ENCODE measurements at places on chromosomes 6 and 20. TPM values are rescaled to one million over a fixed set of nuclear protein-coding genes. Genes with fewer than 3 reads are reported as not detected.

GRCh38 chr6:5004373-5005037 lies 668 bp upstream of the RPP40 start:
- H3K4me1 ChIP-seq, result peaks cover 15% of the 10 kb centered on the region
- H3K27me3 ChIP-seq, result no peaks in the 10 kb centered on the region
- no peak for DNase-seq

DNA sequence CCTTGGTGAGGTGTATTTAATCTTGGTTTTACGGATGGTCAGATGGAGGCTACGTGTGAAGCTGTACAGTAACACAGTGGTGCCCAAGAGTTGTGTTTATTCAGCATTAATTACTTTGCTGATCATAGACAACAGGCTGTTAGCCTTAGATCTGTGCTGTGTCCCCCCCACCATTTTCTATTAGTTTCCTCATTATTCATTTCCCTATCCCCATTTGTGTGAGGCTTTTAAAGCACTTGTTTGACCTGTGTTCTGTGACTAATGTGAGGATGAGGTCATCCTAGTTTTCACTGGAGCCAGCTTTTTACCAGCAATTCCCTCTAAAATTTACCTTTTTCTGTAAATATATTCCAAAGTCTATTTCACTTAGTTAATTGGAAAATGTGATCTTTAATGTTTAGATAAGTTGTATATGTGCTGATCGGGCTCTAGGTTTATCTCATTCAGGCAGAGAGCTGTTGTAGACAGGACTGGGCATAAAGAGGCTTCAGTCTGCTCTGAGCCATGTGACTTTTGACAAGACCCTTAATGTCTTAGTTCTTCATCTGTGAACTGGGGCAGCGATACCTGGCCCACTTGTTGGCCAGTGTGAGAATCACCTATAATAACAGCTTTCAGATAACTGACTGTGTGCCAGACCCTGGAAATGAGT lies 8.4 kb downstream of the MAPRE1 start:
- peaks cover 58% of the 10 kb centered on the region for H3K4me1 ChIP-seq
- H3K4me3 ChIP-seq, result no peak overlapping the region
- peak overlapping the region; percentile 16 for H3K27ac ChIP-seq
- H3K36me3 ChIP-seq, result peaks cover 59% of the 10 kb centered on the region
- no peak for DNase-seq

DNA sequence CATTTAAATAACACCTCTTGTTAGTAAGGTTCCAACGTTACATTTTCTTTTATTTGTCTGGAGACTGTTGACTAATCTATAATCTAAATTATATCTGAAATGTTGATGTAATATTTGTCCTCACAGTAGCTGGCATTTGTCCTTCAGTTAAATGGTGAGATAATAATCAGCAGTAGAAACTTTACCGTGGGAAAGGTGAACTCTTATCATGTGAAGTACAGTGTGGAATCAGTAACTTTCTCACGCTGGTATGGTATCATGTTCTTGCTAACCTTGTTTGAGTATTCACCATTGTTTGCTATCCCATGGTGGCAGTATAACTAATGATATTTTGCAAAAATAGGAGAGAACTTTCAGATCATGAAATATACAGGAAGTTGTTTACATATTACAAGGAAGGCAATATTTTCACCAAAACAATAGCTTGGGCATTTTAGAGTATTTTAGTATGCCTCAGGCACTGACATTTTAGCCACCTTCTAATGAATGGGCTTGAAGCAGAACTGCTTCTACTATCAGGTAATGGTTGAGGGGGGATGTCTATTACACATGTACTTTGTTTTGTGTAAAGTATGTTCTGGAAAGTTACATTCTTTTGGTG lies 4.8 kb downstream of the GMNN start:
- H3K4me1 ChIP-seq, result peaks cover 22% of the 10 kb centered on the region
- H3K4me3 ChIP-seq, result no peak overlapping the region
- H3K27ac ChIP-seq, result no peak overlapping the region
- H3K27me3 ChIP-seq, result no peaks in the 10 kb centered on the region
- DNase-seq, result no peak

GRCh38 chr6:163010145-163010544 lies 282.4 kb downstream of the PACRG start:
- H3K27me3 ChIP-seq, result no peaks in the 10 kb centered on the region
- H3K4me1 ChIP-seq, result no peaks in the 10 kb centered on the region
- DNase-seq, result no peak
- H3K4me3 ChIP-seq, result no peak overlapping the region

DNA sequence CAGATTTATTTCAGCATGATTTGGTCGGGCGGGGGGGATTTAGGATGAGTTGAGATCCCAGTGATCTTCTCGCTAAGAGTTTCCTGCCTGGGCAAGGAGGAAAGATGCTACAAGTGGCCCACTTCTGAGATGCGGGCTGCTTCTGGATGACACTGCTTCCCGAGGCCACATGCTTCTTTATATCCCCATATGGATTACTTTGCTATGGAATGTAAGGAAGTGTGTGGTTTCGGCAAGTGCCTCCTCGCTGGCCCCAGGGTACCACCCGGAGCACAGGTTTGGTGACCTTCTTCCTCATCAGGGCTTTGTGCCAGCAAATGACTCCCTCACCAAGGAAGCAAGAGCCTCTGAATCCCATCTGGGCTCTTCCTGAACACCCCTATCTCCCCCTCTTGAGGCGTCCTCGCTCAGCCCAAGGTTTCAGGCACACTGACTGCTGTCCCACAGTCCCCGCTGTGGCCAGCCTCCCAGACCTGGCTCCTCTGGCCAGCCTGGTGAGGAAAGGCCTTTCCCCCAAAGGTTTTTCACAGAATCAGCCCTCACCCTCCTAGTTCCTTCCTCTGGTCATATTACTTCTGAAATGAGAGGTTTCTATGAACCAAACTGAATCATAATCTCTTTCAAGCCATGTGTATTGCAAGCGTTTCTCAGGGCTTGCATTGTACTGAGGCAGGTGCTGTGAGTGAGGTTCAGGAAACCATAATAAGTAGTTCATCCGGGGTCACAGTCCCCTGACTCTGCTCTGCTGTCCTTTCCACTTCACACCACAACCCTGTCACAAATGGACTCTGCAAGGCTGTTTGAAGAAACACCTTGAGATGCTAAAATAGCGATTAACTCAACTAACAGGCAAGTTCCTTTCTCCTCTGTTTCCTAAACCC lies 41.7 kb upstream of the IL17A start:
- H3K27ac ChIP-seq, result no peak overlapping the region
- H3K4me3 ChIP-seq, result no peak overlapping the region
- H3K4me1 ChIP-seq, result no peaks in the 10 kb centered on the region
- peaks cover 34% of the 10 kb centered on the region for H3K27me3 ChIP-seq
- no peak for DNase-seq

- H3K4me1 ChIP-seq, result peaks cover 43% of the 10 kb centered on the region
- H3K36me3 ChIP-seq, result no peaks in the 10 kb centered on the region
- peak; percentile 13 for DNase-seq
These were observed 58.6 kb upstream of the ZNF217 start for GRCh38 chr20:53652090-53652858.

- no peak for DNase-seq
- peaks cover 65% of the 10 kb centered on the region for H3K27me3 ChIP-seq
- H3K4me3 ChIP-seq, result peak overlapping the region; percentile 63
These were observed 3.2 kb downstream of the NKX2-2 start for GRCh38 chr20:21510414-21511384.

DNA sequence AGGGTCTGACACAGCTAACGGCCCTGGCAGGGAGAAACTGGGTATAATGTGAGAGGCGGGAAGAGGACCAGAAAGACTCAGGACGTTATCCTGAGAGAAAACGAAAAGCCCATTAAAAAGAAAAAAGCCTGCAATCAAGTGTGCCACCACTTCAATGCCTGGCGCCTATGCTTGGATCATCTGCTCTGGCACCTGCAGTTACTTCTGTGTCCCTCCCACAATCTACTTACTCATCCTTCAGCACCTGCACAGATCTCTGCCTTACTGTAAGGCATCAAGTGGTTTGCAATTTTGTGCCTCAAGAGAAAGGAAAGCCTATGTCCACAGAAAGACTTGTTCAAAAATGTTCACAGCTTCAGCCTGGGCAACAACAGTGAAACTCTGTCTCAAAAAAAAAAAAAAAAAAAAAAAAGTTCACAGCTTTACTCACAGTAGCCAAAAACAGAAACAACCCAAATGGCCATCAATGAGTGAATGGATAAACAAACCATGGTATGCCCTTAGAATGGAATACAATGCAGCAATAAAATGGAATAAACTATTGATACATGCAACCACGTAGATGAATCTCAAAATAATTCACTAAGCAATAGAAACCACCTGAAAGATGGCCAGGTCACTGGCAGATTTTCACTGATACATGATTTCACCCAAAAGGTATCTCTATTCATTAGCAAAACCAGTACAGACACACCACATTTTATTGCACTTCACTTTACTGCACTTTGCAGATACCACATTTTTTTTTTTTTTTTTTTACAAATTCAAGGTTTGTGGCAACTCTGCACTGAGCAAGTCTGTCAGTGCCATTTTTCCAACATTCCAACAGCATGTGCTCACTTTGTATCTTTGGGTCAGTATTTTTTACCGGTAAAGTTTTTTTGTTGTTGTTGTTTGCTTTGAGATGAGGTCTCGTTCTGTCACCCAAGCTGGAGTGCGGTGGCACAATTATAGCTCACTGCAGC lies 48.6 kb downstream of the ABHD12 start:
- peaks cover 7% of the 10 kb centered on the region for H3K36me3 ChIP-seq
- H3K4me1 ChIP-seq, result peaks cover 27% of the 10 kb centered on the region
- no peak for DNase-seq
- no peak overlapping the region for H3K4me3 ChIP-seq
- no peak overlapping the region for H3K27ac ChIP-seq
- no peaks in the 10 kb centered on the region for H3K27me3 ChIP-seq

DNA sequence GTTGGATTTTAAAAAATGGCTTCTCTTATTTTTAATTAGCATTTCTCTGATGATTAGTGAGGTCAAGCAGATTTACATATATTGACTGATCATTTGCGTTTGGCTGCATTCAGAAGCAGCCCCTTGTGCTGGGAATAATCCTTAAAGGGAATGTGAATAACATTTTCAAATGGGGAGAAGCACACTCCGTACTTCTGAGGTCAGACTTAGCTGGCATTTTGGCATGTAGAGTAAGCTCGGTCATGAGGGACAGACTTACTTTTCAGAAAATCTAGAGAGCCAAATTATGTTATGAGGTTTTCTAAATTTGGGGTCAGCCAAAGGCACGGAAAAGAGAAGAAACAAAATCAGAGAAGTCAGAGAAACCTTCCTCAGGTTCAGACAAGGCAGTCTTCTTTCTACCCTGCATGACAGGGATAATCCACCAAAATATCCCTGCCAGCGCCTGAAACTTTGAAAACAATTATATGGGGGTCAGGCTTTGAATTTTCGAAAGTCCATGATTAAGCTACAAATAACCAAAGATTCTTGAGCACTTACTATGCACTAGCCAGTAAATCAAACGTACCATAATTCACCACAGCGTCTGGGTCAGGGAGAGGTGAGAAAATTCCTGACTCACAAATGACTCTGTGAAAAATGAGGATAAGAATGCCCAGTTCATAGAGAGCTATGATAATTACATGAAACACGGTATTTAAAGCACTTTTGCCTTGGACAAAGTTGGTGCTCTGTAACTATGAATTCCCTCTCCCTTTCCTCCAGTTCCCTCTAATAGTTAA lies 44.9 kb downstream of the ADAT2 start:
- no peak for DNase-seq
- no peaks in the 10 kb centered on the region for H3K36me3 ChIP-seq
- peaks cover 1% of the 10 kb centered on the region for H3K27me3 ChIP-seq
- H3K27ac ChIP-seq, result no peak overlapping the region
- H3K4me3 ChIP-seq, result no peak overlapping the region

- no peaks in the 10 kb centered on the region for H3K36me3 ChIP-seq
- DNase-seq, result peak; percentile 10
- H3K27ac ChIP-seq, result no peak overlapping the region
- H3K27me3 ChIP-seq, result peaks cover 10% of the 10 kb centered on the region
These were observed 9.7 kb upstream of the BPIFB1 start for GRCh38 chr20:33273117-33273851.

GRCh38 chr20:17875106-17875980 lies 93.3 kb downstream of the SNX5 start:
- peaks cover 11% of the 10 kb centered on the region for H3K27me3 ChIP-seq
- DNase-seq, result no peak
- peaks cover 30% of the 10 kb centered on the region for H3K4me1 ChIP-seq
- H3K4me3 ChIP-seq, result no peak overlapping the region
- no peak overlapping the region for H3K27ac ChIP-seq
- no peaks in the 10 kb centered on the region for H3K36me3 ChIP-seq

PHACTR1 gene
- 0.11 TPM for total RNA-seq

MOG gene
- not detected for total RNA-seq

CDH22 gene
- not detected for total RNA-seq

CALHM4 gene
- total RNA-seq, result not detected

Measured in activated CD8-positive, alpha-beta T cell treated with anti-CD3 and anti-CD28 coated beads for 36 hours (primary cell).